ENCODE measurements at places on chromosomes 2 and 18.

DNA sequence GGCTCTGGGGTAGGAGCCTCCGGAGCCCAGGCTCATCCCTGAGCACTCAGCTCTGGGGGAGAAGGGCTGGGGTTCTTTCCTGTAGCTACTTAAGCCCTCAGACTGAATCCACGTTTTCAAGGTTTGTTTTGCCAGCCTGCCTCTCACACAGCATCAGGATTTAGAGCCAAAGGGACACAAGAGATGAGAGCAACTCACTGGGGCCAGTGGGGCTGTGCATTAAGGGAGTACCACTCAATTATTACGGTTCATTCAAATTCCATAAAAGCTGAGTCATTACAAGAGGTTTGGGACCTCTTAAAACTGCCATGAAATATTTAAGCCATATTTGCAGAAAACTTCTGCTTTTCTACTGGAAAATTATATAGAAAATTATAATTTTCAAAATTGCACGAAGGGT, 17.1 kb upstream of the SNED1 start:
- no peak for DNase-seq

GRCh38 chr18:22701326-22701725, 231.8 kb upstream of the RBBP8 start:
- DNase-seq = no peak

DNA sequence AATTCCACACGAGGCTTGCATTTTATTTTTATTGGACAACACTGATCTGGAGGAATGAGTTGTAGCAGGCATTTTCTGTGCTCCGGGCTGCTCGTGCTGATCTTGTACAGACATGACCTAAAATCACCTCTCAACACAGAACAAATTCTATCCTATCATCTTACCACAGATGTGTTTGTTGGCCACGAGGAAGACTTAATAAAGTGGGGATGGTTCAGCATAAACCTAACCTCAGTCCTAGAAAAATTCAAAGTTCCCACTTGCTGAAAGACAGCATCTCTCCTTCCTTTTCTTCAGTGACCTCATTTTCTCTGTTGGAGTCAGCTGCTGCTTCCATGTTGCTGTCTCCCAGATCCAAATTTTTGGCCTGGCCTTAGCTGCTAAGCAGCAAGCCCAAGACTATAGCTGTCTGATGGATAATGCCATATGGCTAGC, 45.3 kb downstream of the RBKS start:
- peak; percentile 16 for DNase-seq

- no peak for DNase-seq
These were observed 167.0 kb downstream of the INSIG2 start for GRCh38 chr2:118255301-118255700.

DNA sequence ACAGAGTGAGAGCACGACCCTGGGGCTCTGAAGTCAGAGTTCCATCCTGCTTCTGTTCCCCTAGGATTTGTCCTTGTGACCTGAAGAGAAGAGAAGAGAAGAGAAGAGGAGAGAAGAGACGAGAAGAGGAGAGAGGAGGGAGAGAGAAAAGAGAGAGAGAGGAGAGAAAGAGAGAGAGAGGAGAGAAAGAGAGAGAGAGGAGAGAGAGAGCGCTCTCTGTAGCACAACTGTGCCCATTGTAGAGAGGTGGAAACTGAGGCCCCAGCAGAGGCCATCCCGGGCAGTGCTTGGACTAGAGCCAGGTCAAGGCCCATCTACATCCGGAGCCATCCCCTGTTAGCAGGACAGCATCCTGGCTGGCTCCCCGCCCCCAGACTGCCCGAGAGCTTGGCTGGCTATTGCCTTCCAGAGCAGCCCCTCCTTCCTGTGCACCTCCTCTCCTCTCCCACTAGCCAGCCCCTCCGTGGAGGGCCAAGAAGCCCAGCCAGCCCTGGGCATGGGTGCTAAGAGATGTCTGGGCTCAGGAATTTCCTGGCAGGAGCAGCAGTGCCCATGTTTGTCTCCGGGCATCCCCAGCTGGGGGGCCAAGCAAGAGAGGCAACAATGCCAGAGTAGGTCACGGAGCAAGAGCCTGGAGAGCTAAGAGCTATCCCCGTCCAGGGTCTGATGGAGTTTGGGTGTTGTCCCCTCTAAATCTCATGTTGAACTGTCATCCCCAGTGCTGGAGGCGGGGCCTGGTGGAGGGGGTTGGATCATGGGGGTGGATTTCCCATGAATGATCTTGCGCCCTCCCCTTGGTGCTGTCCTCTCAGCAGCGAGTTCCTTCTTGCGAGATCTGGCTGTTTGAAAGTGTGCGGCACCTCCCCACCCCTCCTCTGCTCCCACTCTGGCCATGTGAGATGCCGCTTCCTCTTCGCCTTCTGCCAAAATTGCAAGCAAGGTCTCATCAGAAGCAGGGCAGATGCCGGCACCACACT, 18.2 kb upstream of the GPR55 start:
- DNase-seq = peak; percentile 58

DNA sequence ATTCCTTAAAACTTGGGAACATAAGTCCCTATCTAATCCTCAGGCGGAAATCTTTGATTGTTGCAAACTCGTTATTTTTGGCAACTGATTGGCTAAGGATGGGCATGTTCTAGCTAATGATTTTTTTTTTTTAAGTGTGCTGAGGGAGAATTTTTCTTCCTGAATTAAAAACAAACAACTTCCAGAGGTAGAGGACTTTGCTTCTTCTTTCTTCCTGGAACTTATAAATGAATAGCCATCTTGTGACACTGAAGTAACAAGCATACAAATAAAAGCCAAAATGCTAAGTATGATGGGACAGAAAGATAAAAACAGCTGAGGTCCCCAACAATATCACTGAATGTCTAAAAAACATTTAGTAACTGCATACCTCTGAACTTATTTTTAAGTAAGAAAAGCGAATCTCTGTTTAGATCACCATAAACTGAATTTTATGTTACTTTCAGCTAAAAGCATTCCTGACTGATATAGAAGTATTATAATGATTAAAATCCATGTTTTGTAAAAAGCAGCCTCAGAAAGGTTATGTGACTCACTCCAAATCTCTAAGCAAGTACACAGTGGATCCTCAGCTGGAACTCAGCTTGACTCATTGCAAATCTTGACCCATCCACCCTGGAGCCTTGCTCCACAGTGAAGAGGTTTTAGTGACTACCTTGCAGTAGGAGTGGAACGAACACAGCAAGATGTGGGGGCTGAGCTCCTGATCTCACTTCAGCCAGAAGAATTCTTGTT, 344.4 kb downstream of the CLIP4 start:
- no peak for DNase-seq

DNA sequence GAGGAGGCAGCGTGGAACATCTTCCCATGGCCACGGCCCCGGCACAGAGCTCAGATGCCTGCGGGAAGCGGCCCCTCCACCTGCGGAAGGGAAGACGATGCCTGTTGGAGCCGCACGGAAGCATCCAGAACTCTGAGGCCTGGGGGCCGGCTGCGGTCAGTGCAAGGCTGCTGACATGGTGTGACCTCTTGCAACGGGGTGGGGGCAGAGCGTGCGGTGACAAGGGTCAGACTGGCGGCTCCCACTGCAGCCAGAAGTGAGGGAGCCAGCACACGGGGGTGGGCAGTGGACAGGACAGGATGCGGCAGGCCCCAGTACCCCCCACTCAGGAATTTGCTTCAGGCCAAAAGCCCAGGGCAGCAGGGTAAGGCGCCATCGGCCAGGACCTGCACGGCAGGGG, 48.8 kb downstream of the SLC66A2 start:
- no peak for DNase-seq

- DNase-seq = peak; percentile 86
These were observed 5.8 kb downstream of the SLC14A2 start for GRCh38 chr18:45621061-45621511.

- peak; percentile 13 for DNase-seq
These were observed 8.9 kb downstream of the PAPOLG start for GRCh38 chr2:60764736-60765534.

All from hematopoietic multipotent progenitor cell treated with erythropoietin and hydrocortisone succinate and interleukin-3 and kit ligand, for 6 days (in vitro differentiated cells).